ENCODE measurements at places on chromosomes 7 and 10. TPM values are rescaled to one million over a fixed set of nuclear protein-coding genes. Genes with fewer than 3 reads are reported as not detected.

The MBL2 gene
- not detected for total RNA-seq

The OR2A5 gene
- under 0.01 TPM for total RNA-seq

The TMEM213 gene
- total RNA-seq = not detected

The SPDYE5 gene
- not detected for total RNA-seq

The FXYD4 gene
- not detected for total RNA-seq

The VENTX gene
- 2.0 TPM for total RNA-seq

The CNPY1 gene
- total RNA-seq = not detected

The MNX1 gene
- not detected for total RNA-seq

The CAMK1D gene
- total RNA-seq = 11.0 TPM

The CDK1 gene
- total RNA-seq = 3.4 TPM

The FFAR4 gene
- under 0.01 TPM for total RNA-seq

The TNPO3 gene
- total RNA-seq = 26.8 TPM

The MYOZ1 gene
- not detected for total RNA-seq

The SLIT1 gene
- 0.10 TPM for total RNA-seq

The SLC18A3 gene
- total RNA-seq = 0.10 TPM

The HTRA1 gene
- 2.2 TPM for total RNA-seq

The TPK1 gene
- total RNA-seq = 22.6 TPM

The PRLHR gene
- under 0.01 TPM for total RNA-seq

The TMEM130 gene
- 0.21 TPM for total RNA-seq

The MACC1 gene
- total RNA-seq = 1.0 TPM

The COBL gene
- 0.10 TPM for total RNA-seq

The ZNF273 gene
- total RNA-seq = 16.2 TPM

The FAM25A gene
- total RNA-seq = not detected

The CISD1 gene
- total RNA-seq = 1.3 TPM

The SKIDA1 gene
- not detected for total RNA-seq

The GBX1 gene
- total RNA-seq = not detected

The INMT gene
- 0.52 TPM for total RNA-seq

The FAM185A gene
- 4.1 TPM for total RNA-seq

The BCCIP gene
- 30.6 TPM for total RNA-seq

The GUSB gene
- 35.5 TPM for total RNA-seq

The FBXL13 gene
- 1.9 TPM for total RNA-seq

The IFIT1B gene
- 0.10 TPM for total RNA-seq

The AKR1D1 gene
- not detected for total RNA-seq

The DRGX gene
- not detected for total RNA-seq

The SEC61A2 gene
- total RNA-seq = 13.1 TPM

The HMX3 gene
- total RNA-seq = not detected

The GPRIN2 gene
- not detected for total RNA-seq

The SAMD9 gene
- total RNA-seq = 52.7 TPM

The INSYN2A gene
- total RNA-seq = not detected

The NPFFR1 gene
- total RNA-seq = under 0.01 TPM

The GNAT3 gene
- total RNA-seq = not detected

The CFTR gene
- not detected for total RNA-seq

The CDK14 gene
- total RNA-seq = 11.1 TPM

The NODAL gene
- total RNA-seq = not detected
